ENCODE measurements at places on chromosomes 16 and 17.

DNA sequence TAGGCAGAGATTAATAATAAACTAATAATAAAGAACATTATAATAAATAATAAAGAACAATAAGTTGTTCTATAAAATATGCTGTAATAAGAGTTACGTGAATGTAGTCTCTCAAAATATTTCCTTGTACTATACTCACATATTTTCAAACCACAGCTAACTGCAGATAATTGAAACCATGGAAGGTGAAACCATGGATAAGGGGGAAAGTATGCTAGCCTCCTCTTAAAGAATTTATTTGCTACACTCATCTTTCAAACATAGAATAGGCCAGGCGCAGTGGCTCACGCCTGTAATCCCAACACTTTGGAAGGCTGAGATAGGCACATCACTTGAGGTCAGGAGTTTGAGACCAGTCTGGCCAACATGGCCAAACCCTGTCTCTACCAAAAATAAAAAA lies 18.5 kb downstream of the CYTH1 start:
- no peak for DNase-seq

DNA sequence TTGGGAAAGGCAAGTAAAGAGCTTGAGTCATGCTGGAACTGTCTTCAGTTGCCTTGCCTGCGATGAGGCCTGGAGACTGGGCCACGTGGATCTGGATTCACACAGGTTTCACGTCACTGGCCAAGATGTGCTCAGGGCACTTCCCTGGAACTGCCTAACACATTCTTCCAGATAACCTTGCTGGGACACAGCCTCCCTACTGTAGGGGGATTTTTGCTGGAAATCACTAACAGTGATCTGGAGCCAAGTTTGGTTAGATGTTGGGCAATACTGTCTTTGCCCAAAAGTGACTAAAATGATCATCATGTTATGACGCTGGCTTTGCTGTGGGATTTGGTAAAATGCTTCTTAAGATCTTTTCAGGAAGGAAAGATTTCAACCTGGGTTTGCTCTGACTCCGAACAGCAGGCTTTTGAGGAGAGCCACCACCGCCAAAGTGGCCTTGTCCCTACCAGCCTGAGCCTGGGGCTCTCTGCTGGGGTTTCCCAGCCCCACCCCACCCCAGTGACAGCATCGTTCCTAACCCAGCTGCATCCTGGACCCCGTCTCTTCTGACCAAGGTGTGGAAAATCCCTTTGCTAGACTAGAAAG lies 14.7 kb downstream of the C1QTNF1 start:
- DNase-seq = peak; percentile 96

DNA sequence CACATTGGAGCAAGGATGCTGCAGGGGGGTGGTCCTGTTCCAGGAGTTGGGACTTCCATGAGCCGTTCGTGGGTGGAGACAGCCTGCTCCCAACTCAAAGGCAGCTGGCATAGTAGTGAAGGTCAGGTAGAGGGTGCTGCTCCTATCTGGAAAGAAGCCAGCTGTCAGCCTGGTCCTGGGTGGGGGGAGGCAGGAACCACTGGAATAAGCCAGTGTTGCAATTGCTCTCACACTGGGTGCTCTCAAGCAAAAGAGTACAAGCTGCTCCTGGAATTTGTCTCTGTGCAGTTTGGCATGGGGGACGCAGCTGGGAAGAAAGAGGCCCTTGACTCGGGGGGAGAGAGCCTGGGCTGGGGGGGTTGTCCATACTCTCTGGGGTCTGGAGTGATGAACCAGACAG lies 8.7 kb downstream of the CACNG5 start:
- no peak for DNase-seq

DNA sequence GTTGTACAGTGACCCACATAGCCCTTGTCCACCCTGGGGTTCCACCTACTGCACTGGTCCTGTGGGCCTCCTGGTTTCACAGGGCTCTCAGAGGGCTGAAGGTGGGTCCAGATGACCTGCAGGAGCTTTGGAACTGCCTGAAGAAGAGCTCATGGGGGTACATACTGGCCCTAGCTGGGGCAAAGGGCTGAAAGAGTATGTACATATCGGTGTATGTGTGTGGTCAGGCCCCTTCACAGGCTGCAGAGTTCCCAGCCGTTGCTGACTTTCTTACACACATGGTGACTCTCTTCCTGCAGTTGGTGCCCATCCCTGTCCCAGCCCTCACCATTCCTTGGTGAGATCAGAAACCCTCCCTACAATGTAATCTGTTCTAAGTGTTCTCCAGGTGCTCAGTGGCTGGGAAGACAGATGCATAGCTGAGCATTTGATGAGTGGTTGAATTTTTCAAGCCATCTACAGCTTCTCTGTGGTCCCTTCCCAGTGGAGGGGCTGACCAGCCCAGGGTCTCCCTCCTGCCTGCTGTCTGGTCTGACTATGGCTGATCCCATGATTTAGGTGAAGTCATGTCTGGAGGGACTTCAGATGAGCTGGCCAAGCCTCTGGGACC lies 2.4 kb upstream of the NFATC3 start:
- DNase-seq = no peak

DNA sequence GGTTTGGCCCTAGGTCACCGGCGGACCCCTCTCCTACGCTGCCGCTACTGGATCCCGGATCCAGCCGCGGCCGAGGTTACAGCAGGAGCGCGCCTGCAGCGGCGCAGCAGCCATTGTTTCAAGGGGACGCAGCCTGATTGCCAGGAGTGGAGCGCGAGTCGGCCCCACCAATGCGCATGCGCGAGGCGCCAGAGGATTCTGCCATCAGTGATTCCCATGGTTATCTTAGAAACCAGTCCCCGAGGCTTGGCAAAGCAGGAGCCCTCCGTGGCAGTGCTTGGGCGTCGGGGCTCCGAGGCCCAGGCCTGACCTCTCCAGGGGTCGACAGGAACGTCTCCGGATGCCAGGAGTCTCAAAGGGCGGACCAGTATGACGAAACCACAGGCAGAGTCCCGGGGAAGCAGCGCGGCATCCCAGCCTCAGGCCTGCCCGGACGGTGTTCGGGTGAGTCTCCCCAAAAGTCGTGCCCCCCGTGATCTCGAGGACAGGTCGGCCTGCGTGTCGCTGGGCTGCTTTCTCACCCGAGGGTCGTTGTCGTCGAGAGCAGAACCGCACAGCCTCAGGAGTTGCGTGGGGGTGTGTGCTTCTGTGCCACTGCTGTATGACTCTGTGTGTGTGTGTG lies 608.5 kb downstream of the KCNJ18 start:
- no peak for DNase-seq

All from HS-5 (cell line).